Activated T-helper 1 cell treated with anti-CD3 and anti-CD28 coated beads, Interleukin-2, amount 50 U/mL, for 16 hours (primary cell): ENCODE measurements at places on chromosomes 7 and 10.

DNA sequence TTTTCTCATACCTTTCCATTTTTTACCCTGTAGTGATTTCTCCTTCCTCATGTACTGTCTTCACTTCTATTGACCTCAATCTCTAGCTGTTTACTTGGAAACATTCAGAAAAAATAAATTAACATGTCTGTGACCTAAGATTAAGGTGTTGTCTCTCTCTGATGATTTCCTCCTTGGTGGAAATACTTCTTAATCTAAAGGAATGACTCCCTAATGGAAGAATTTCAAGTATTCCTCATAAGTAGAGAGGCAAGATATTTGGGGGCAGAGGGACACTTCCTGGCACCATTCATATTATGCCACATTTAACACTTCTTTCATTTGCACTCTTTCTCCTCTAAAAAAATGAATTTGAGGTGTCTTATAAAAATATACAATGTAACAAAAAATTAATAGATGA is 202.8 kb downstream of the NEBL start:
- no peak for DNase-seq

- no peak for DNase-seq
Observed at GRCh38 chr7:1563981-1564602, 5.7 kb downstream of the PSMG3 start.

GRCh38 chr10:48742891-48743860 is 58.5 kb downstream of the WDFY4 start:
- DNase-seq = no peak

DNA sequence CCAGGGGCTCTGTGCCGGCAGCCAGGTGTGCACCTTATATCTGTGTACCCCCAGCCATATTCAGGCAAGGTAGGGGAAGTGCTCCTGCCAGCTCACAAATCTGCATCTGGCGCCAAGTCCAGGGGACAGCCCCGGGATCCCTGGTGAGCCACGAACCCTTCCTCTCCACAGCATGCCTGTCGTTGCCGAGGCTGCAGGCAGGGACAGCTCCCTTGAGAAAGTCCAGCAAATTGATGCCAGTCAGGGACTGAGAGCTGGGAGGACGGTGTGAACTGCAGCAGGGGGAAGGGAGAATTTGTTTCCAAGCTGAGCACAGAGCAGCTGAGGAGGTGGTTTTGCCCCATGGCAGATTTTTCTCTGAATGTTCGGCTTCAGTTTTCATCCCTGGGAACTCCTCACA is 919 bp downstream of the PLA2G12B start:
- no peak for DNase-seq

GRCh38 chr10:65231148-65231547 is 1694.7 kb upstream of the LRRTM3 start:
- no peak for DNase-seq

DNA sequence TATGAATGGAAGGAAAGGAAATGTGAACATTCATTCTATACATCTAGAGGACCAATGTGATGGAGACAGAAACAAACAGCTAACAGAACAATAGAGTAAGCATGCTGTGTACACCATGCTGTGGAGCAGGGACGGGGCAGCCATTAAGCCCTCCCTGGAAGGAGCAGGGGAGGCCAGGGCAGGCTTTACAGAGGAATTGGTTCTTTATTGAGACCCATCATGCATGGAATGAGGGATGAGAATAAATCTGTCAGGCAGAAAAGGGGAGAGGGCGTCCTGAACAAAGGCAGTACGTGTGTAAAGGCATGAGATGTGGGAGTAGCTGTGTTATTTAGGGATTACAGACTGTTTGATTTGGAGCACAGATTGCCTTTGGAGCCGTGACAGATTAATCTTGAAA is 35.2 kb downstream of the STK17A start:
- DNase-seq = no peak

GRCh38 chr10:102460836-102461186 is 9.5 kb upstream of the C10orf95 start:
- DNase-seq = no peak

DNA sequence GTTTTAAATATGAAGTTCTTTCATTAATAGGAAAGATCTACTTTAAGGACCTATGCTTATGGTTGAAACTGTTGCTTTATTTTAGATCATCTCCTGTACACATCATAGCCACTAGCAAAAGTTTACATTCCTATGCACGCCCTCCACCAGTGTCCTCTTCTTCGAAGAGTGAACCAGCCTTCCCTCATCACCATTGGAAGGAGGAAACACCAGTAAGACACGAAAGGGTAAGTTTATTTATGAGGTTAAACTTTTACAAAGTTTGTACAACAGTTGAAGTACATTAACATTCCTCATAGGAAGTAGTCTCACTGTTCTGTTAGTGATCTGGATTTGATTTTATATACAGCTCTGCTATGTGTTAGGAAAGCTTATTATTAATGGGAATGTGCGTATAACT is 16.9 kb downstream of the HBP1 start:
- DNase-seq = no peak

DNA sequence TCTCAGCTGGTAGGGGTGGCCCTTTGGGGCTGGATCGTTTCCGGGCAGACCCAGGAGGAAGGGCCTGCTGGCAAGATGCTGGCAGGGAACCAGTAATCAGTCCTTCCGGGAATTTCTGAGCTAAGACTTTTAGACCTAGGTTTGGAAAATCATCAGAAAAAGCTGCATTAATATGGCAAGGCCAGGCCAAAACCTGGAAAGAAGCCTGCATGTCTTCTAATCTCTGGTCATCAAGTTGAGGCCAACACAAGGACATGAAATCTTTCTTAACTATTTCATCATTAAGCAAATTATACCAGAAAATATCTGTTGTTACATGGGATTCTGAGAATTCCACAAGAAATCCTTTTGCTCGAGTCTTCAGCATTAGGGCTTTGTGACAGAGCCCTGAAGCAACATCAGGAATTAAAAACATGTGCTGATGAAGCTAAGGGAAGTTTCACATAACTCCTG is 19.9 kb downstream of the CPA1 start:
- no peak for DNase-seq

DNA sequence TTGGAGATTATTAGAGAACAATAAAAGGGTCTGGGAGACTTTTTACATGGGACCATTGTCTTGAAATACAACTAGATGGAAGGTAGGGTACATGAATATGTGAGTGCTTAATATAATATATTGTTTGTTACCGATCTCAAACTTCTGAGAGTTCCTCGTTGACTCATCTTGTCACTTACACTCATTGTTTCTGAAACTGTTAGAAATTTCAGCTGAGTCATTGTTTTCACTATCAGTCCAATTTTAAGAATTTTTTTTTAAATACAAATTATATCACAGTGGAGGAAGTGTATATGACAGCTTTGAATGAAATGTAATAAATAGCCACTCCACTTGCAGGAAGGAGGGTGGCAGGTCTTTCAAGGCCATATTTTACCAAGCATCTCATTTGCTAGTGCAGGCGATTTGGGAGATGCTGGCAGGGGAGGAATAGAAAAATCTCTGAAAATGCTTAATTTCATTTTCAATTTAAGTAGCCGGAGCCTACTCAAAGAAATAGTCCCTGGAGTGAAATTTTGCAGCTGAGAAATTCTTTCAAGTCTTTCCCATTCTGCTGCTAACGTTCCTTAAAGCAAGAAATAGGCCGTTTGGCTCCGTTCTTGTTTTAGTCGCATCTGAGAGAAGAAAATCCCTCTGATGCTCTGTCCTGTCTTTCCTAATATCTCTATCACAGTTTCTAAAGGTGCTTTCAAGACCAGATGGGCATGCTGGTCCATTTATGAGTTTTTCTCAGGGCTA is 1404.2 kb upstream of the CELF2 start:
- no peak for DNase-seq

GRCh38 chr10:3524086-3524960 is 260.7 kb downstream of the KLF6 start:
- no peak for DNase-seq

- DNase-seq = no peak
Observed at GRCh38 chr10:114042895-114043531, 653 bp upstream of the ADRB1 start.

DNA sequence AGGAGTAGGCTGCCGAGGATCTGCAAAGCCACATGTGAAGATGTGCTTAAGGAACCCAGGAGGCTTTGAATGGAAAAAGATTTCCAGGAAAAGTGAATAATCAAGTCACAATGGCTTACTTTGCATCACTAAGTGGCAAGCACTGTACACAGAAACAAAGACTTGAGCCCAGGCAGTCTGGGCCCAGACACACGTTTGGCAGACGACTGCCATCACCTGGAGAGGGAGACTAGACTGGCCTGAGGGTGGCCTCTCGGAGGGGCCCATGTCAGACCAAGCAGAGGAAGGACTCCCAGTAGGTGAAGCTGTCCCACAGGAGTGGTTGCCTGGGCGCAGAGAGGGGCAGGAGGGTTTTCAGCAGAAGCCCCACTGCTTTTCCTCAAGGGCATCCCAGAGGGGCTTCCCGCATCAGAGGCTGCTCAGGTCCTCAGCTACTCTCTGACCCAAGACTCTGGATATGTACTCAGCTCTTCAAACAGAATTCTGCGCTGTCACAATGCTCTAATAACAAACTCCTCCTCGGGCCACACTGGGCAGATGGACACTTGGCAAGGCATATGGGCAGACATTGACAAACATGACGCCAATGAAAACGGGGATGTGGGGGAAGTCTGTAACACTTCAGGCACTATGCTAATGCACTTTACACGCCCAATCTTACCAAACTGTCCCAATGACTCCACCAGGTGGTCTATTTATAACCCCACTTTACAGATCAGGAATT is 27.9 kb upstream of the FRAT2 start:
- DNase-seq = no peak

GRCh38 chr10:122290334-122290733 is 19.2 kb downstream of the BTBD16 start:
- no peak for DNase-seq

DNA sequence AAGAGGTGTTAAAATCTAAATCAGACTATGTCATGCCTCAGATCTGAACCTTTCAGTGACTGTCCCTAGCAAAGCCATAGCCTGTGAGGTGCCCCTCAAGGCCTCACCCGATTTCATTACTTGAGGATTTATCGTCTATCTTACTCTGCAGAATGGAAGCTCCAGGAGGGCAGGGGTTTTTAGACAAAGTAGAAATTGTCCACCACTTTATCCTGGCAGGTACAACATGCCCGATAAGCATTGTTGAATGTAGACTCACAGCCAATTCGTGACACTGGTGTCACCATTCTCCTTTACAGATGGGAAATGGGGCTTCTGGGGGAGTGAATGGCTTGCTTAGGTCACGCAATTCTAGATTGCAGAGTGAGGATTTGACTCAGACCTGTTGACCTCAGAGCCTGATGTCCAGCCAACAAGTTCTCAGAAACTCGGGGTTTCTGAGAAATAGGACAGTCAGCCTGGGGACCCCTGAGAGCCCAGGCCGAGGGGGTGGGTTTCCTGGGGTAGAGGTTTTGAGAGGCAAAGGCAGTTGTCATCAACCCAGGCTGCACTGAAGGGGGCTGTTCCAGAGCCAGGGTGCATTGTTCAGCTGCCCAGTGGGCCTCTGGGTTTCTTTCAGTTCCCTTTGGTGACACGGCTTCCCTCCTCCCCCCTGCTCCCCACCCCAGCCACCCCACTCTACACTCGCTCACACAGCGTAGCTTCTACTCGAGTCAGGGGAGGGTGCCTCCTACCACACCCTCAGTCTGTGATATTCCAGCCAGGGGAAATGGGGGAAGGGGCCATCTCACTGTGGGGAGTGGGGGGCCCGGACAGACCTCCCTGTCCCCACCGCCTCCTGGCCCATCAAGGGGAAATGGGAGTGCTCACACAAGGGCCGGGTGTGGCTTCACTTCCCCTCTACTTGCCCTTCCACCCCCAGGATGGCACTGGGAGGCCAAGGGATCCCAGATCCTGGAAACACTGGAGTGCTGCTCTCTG is 3.1 kb upstream of the IRF5 start:
- DNase-seq = no peak

GRCh38 chr10:30396293-30396692 is 37.7 kb upstream of the MAP3K8 start:
- no peak for DNase-seq

DNA sequence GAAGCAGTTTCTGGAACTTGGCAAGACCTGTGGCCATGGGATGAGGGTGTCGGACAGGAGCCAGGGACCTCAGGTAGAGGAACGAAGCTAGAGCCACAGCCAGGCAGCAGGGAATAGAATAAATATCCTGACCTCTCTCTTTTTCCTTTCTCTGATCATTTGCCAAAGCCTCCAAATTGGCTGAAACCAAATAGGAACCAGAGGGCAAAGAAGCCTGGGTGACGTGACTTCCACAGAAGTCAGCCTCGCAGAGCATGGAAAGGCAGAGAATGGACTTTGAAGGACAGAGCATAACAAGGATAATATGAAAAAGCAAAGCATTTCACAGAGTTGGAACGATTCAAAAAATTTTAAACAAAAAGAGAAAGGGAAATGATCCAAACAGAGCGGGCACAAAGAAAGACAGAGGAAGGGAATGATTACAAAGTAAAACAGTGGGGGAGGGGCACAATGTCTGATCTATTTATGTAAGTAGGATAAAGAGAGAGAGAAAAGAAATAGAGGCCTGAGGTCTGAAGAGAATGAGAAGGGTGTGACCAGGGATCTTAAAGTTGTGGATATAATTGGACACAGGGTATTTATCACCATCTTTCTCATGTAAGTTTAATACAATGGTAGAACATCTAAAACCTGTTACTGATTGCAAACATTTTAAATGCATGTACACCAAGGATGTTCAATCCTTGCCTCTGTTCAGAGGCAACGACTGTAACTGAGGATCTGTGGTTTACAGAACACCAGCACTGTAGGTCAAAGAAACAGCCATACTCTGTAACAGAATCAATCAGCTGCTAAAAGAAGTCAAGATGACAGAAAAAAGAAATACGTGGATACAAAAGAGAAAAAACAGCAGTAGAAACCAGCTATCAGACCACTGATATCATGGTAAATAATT is 4.5 kb upstream of the ZEB1 start:
- no peak for DNase-seq

DNA sequence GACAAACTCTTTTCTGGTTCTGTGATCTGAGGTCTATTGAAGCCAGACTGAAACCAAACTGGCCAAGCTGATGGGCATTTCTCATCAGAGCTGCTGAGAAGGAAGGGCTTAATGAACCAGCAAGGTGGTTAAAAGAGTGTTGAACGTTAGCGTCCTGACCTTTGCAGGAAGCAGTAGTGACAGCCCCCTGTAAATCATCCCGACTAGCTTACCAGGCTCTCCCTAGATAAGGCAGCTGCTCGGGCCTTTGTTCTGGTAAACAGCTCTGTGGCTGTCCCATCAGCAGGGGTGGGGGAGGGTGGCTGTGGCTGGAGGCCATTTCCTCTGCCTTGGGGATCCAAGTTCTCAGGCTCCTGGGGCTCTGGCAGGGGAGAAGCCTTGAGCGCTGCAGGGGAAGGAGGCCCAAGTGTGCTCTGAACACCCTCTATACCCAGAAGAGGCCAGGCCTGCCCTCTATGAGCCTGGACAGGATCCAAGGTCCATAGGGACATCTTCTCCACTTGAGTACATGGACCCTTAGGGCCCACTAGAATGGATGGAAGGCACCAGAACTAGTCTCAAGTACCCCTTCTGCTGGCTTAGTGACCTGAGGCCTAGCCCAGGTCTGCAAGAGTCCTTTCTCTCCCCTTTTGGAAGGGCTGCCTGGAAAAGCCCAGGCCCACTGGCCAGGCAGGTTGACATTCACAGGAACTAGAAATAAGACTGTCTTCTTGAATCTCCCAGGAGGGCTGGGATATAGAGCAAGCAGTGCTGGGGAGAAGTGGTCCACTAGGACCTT is 134.6 kb downstream of the ARHGAP22 start:
- no peak for DNase-seq

GRCh38 chr10:102152545-102152890 is 329 bp downstream of the NOLC1 start:
- DNase-seq = peak; percentile 31
